ENCODE measurements at places on chromosomes 11 and 22.

- DNase-seq, result no peak
Observed at GRCh38 chr11:65468874-65469333, 29.9 kb upstream of the MALAT1 start.

DNA sequence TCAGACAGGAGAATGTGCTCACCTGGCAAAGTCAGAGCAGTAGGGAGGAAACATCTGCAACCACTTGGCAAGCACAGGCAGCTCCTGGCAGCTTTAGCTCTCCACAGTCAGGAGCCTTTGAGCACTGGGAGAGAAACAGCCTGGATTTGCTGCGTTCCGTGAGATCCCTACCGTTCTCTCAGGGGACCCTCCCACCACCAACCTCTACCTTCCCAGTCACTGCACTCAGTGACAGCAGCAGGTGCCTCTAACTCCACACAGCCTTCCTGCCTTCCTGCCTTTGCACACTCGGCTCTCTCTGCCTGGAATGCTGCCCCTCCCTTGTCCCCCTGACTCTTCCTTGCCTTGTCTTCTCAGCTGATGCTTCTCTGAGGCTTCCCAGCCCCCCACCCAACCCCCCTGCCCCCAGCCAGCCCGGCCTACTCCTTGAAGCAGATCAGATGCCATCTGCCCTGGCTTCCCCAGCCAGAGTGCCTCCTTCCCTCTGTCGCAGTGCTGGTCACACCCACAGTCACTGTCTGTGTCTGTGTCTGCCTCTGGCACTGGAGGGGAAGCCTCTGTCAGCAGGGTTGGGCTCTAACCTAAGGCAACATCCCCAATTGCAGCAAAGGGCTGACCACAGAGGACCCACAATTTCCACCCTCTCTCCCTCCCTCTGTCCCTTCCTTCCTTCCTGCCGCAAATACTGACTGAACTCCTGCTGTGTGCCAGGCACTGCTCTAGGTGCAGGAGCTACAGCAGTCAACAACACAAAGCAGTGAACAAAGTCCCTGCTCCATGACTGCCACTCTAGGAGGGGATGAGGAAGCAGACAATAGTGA lies 14.9 kb upstream of the TSKU start:
- DNase-seq, result no peak

DNA sequence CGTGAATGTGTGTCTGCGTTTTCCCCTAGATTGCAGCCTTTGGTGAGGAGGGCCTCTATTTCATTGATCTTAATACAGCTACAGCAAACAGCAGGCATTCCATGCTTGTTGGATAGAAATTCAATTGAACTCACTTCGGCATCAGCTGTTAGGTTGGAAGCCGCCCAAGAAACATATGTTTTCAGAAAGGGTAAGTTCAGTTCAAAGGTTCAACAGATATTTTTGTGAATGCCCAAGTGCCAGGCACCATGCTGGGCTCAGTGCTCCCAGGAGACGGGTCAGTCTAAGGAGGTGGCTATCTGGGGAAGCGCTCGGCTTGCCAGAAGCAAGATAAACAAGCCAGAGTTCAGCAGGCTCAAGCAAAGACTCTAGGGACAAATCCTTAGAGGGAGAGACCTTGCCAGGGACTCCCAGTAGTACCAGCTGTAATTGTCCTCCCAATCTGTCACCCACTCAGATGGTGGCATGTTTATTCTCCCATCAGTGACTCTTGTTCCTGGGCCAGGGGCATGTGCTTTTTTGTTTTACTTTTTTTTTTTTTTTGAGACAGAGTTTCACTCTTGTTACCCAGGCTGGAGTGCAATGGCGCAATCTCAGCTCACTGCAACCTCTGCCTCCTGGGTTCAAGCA lies 64.5 kb upstream of the LARGE1 start:
- no peak for DNase-seq

GRCh38 chr11:103794262-103794661 lies 242.2 kb upstream of the DDI1 start:
- no peak for DNase-seq

GRCh38 chr22:37777122-37777687 lies 30.5 kb upstream of the GCAT start:
- DNase-seq, result no peak

DNA sequence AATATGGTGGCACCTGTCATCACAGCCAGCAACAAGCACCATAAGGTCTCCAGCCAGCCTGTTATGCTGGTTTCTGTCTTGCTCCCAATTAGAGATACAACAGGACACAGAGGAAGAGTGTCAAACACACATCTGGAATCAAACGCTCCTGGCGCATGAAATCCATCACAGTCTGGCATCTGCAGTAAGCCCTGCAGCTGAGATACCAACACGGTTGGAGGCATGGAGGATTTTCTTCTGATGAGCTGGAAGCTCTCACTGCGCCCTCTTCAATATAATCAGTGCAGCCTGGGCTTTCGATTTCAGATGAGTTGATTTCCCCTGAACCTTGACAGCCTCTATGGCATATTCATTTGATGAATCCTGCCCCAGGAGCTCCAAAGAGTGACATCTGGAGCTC lies 27.8 kb upstream of the CARS1 start:
- no peak for DNase-seq

DNA sequence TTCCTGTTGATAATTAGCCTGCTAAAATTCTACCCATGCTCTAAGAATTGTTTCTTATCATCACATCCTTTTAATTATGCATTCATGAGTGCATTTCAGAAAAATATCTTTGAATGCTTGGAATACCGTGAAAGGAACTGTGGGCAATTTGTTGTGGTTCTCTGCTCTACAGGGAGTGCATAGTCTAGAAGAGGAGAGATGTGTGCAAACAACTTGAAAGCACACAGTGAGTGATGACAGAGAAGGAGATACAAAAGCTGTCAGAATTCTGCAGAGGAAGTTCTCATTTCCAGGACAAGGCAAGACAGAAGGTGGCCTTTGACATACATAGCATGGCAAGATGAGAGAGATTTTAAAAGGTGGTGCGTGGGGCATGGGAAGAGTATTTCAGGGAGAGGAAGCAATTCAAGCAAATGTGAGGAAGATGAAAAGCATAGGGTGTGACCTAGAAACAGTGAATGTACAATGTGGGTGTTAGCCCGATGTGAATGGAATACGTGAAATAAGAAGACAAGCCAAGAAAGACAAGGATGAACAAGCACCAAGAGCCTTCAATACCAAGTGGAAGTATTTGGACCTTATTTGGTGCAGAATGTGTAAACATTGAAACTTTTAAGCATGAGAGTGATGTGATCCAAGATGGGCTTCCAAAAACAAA lies 5.0 kb downstream of the MMP8 start:
- no peak for DNase-seq

GRCh38 chr11:76236092-76236999 lies 30.0 kb upstream of the WNT11 start:
- no peak for DNase-seq

DNA sequence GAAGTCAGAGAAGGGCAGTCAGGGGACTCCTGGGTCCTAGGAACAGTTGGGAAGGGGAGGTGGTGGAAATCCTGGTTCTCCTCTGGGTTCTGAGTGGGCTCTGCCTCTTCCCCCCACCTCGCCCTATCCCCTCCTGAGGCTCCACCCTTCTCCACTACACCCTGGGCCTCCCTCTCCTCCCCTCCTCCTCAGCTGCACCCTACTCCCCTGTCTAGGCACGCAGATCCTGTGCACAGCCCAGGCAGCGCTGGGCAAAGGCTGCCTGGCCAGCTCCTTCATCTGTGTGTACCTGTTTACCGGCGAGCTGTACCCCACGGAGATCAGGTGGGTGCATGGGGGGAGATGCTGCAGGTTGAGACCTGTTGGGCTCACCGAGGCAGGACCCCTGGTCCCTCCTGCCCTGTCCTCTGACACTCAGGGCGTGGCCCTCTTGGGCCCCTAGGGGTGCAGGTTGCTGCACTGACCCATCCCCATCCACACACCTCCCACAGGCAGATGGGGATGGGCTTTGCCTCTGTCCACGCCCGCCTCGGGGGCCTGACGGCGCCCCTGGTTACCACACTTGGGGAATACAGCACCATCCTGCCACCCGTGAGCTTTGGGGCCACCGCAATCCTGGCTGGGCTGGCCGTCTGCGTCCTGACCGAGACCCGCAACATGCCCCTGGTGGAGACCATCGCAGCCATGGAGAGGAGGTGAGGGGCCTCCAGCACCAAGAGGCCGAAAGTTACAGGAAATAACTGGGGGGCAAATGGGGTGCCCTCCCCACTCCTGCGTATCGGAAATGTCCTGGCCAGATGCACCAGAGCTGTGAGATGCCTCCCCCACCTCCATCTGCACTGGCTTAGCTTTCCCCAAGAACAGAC lies 25.3 kb upstream of the POLA2 start:
- no peak for DNase-seq
